RCC 7860 (cell line): ENCODE measurements at places on chromosomes 5 and 9.

DNA sequence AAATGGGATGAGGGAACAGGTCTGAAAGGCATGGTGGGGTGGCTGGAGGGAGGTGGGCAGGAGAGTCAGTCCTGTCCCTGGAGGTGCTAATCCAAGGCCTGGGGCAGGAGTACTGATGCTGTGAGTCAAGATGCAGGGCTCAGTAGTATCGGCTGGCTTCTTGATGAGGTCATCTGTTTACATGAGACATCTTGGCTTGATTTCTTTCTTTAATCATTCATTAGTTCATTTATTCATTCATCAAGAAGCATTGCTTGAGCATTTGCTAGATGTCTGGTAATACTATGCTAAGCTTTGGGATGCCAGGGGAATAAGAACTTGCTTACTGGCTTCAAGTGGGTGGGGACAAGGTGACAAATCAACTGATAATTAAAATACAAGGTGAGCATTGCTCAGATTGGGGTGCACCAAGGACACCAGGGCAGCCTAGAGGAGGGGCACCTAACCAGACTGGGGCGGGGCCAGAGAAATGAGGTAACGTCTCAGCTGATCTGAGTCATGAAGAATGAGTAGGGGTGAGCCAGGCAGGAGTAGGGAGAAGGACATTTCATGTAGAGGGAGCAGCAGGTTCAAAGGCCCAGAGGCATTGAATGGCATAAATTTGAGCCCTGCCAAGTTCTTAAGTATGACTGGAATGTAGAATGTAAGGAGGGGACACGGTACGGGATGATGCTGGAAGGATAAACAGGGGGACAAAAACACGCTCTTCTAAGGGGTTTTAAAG, 88.8 kb downstream of the EGFLAM start:
- peak; percentile 44 for DNase-seq

DNA sequence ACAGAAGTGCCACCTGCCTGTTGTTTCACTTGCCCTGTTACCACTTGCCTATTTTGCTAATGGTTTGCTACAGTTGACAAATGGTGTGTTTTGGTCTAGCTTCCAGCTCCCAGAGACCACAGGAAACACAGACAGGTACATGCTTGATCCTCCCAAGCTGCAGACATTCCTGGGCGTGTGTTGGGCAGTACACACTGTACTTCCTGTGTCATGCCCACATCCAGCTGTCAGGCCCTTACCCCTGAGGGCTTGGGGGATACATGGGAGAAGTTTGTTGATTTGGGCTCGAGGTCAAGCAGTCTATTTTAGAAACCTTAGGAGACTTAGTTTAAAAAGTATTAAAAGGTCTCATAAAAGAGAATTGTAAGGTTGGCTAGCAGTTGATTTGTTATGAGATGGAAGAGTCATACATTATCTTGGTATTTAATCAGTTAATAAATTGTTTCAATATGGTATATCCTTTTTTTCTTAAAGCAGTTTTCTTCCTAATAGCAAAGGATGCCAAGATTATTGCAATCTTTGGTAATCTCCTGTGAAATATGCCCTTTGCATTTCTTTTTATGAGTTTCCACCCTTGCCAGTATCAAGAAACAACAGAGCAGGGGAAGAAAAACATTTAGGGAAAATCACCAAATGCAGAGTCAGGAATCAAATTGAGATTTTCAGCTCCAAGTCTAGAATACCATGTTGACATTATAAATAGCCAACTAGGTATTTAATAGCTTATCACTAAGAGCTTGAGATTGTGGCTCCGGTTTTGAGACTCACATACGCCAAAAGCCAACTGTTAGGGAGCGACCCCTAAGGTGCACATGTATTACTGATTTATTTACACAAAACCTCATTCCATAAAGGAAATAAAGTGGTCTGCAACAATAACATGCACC, 52.3 kb upstream of the CD180 start:
- no peak for DNase-seq

DNA sequence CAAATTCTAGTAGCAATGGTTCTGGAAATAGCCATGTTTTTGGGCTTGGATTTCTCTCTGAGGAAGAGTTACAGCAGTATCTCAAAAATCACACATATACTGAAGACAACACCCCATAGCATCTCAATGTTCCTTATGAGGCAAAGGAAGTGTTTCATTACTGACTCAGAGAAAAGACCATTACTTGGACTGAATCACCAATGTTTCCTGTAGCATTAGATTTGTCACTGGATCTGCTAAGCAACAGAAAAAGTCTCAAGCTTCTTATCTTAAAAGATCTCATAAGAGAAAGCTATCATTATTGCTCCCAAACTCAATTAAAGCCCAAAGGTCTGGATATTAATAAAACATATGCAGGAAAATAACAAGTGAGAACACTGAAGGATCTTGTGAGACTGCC, 272.4 kb downstream of the ADAMTS6 start:
- peak; percentile 83 for DNase-seq

DNA sequence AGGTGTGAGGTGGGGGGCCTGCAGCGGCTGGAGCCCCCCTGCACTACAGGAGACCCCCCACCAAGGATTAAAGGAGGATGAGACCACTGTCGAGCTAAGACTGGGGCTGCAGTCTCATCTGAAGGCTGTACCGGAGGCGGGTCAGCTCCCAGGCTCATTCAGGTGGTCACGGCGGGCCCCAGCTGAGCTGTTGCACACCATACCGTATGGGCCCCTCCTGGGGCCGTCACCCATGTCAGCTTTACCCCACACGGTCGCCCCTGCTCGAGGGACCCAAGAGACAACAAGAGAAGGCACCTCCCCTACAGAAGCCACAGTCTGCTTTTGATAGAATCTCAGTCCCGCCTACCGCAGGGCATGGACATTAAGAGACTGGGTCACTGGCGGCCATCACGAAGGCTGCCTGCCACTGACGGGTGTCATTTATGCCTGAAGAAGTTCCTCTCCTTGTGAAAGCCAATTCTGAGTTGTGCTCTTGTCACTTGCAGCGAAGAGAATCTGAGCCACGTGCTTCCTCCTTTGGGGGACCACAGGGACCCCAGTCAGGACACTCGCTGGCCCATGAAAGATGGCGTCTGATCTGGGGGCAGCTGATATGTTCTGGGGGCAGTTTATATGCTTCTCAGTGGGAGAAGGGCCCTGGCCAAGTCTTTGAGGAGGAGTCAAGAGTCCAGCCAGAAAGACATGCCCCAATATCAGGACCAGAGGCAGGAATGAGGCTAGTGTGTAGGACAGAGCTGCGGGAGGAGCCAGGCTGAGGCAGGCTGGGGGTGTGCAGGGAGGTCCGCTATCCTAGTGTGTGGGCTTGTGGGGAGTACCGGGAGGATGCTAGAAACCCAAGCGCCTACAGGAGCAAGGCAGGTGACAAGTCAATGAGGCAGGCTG, 102.4 kb downstream of the ZNF354C start:
- DNase-seq = no peak

DNA sequence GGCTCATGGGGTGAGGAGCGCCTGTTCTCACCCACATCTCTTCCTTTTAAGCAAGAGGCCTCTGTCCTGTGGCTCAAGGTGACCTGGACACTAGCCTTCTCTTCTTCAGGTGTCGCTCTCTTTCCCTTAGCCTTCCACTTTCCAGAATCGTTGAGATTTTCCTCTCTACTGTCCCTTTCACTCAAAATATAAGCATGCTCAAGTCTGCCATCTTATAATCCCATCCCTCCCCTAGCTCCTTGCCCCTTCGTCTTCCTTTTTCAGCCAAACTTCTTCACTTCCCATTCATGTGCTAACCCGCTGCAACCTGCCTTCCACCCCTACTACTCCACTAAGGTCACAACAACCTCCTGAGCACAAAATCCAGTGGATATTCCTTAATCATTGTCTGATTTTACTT, 13.1 kb downstream of the PTGR1 start:
- DNase-seq = no peak

- DNase-seq = no peak
These were observed 1162.9 kb upstream of the WWC1 start for GRCh38 chr5:167128581-167128980.

GRCh38 chr5:59483971-59484472, 409.5 kb downstream of the PDE4D start:
- peak; percentile 59 for DNase-seq
